ENCODE measurements at places on chromosomes 7 and 10. TPM values are rescaled to one million over a fixed set of nuclear protein-coding genes. Genes with fewer than 3 reads are reported as not detected.

- DNase-seq = no peak
Measured at GRCh38 chr10:101446947-101447346, 93.0 kb downstream of the BTRC start.

The TFR2 gene
- 3.2 TPM for total RNA-seq

DNA sequence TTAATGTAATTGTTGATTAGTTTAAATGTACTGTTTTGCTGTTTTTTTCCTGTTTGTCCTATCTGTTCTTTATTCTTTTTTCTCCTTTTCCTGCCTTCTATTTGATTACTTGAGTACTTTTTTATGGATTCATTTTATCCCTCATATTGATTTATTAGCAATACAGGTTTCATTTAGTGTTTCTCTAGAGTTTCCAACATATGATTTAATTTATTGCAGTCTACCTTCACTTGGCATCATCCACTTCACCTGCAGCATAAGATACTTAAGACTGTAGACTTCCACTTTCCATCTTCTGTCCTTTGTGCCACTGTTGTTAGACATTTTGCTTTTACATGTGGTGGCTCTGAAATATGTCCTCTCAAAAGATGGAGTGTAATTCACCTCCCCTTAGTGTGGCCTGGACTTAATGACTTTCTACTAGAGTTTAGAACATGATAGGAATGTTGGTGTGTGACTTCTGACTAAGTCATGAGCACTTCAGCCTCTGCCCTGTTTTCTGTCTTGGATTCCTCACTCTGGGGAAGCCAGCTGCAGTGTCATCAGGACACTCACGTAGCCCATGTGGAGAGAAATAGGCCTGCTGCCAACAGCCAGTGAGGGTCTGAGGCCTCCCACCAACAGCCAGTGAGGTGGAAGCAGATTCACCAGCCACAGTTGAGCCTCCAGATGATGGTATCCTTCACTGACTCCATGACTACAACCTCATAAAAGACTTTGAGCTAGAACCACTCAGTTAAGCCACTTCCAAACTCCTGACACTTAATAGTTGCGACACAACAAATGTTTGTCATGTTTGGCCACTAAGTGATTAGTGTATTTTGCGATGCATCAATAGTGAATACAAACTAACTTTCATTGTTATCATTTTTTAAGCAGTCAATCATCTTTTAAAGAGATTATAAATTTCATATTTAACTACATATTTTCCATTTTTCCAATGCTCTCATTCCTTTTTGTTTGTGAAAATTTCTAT, 643.5 kb upstream of the DPP6 start:
- no peak for DNase-seq

The CYP26C1 gene
- not detected for total RNA-seq

- DNase-seq = no peak
Measured at GRCh38 chr10:124632566-124632965, 111.6 kb downstream of the FAM53B start.

- DNase-seq = no peak
Measured at GRCh38 chr7:1364068-1364905, 95.0 kb downstream of the MICALL2 start.

DNA sequence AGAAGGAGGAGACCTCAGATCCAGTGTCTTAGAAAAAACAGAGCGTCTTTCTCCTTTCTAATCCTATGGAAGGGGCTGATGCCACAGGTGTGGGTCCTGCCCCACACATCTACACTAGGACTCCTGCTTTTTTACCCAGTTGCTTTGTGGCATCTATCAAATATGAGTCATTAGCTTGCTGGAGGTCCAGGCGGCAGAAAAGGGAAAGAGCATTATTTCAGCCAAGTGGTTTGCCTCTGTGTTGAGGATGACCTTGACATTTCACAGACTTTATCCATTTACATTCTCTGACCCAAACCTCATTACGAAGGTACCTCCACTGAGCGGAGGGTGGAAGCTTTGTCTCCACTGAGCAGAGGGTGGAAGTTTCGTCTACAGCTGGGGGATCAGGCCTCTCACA, 308.4 kb upstream of the KLF6 start:
- DNase-seq = no peak

The ACTL6B gene
- total RNA-seq = not detected

The CCDC186 gene
- 74.5 TPM for total RNA-seq

The VWA2 gene
- total RNA-seq = 6.4 TPM

The IRF5 gene
- total RNA-seq = 13.8 TPM

The ACSL5 gene
- total RNA-seq = 14.3 TPM

DNA sequence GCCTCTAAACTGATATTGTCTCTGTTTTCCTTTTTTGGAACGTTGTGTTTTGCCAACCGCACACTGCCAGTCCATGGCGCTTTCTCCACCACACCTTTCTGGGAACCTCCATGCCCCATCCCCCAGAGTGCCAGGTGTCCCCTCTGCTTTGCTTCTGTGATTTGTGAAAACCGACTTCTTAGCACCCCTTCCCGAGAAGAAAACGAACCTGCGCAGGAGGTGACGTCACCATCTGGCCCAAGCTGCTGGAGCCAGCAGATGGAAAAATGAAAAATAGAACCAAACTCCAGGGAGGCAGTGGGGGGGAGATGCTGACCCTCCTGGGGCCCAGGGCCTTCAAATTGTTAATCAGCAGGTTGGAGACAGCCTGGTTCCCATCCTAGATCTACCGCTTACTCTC, 103.8 kb downstream of the HTR5A start:
- no peak for DNase-seq

The GLI3 gene
- 7.0 TPM for total RNA-seq

The RPEL1 gene
- total RNA-seq = not detected

GRCh38 chr10:124446830-124447750, 2.7 kb downstream of the NKX1-2 start:
- DNase-seq = no peak

GRCh38 chr10:75648351-75648750, 216.9 kb downstream of the LRMDA start:
- no peak for DNase-seq

- DNase-seq = peak; percentile 85
Measured at GRCh38 chr10:31157123-31158010, 125.7 kb upstream of the ZNF438 start.

The TFPI2 gene
- total RNA-seq = not detected

Data from stomach (tissue), 19 donors.